ENCODE measurements at places on chromosomes 5 and 9.

DNA sequence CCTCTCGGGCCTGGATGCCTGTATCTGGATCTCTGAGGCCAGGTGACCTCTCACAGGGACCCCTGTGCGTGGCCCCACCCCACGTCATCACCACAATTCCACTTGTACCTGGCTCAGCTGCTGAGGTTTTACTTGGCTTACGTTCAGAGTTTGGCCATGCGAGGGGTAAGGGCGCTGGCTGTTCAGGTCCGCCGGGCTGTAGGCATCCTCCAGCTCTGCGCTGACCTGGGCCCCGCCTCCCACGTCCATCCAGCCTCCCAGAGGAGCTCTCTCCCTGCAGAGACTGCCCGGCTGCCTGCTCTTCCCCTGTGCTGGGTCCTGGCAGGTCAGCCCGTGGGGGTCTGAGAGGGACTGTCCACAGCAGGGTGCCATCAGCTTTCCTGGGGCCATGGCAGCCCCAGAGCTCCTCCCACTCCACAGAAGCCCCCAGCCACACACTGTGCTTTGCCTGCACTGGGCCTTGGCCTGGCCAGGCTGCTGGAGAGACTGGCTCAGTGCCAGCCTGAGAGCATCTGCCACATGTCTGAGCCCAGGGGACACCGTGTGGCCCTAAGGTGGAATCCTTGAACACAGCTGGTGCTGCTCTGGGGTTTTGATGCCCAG, 43.6 kb downstream of the SLC6A3 start:
- no peak for DNase-seq

DNA sequence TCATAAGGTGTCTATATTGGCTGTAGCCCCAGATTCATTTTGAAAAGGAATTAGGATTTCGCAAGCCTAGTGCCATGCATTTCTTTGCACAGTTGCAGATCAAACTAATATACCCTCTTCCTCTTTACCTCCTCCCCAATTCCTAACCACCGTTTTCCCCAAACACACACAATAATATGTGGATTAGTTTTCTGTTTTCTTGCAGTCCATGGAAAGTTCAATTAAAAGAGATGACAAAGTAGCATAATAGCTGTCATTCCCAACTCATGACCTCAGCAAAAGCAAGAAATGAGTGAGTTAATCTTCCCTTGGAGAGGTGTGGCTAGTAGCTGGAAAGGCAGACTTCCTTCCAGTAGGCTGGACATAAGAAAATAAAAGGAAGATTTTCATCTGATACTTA, 349.1 kb downstream of the TMEM232 start:
- DNase-seq: no peak

DNA sequence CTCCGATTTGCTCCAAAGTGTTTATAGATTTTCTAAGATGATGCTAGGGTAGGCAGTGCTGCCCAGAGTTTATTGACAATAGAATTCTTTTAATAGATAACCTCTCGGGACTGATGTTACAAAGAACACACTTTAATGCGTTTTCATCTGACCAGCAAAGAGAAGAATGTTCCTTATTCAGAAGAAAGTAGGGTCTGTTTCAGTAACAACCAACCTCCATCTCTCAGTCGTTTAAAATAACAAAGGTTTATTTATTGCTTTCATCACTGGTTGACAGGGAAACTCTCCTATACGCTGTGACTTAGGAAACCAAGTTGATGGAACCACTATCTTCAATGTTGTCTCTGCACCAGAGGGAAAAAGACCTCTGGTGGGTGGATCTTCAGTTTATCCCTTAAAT, 55.1 kb upstream of the PAPPA start:
- no peak for DNase-seq

DNA sequence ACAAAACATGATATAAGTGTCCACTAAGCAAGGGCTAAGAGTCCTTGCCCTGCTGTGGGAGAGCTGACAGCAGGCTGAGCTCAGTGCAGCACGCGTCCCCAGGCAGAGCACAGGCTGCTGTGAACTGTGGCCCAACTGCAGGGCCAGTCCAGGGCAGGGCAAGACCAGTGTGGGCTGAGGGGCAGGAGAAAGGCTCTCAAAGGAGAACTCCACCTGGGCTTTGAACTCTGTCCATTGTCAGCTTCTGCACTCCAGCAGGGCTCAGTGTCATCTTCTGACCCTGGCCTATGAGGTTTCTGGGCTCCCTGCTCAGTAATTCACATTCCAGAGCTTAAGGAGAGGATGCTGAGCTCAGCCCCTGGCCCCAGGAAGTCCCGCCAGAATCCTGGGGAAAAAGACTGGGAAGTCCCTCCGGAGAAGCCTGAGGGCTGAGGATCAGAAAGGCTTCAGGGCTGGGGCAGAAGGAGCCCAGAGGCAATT, 37.4 kb downstream of the LHFPL2 start:
- DNase-seq: no peak

GRCh38 chr5:41508696-41509398, 1.6 kb downstream of the PLCXD3 start:
- no peak for DNase-seq

DNA sequence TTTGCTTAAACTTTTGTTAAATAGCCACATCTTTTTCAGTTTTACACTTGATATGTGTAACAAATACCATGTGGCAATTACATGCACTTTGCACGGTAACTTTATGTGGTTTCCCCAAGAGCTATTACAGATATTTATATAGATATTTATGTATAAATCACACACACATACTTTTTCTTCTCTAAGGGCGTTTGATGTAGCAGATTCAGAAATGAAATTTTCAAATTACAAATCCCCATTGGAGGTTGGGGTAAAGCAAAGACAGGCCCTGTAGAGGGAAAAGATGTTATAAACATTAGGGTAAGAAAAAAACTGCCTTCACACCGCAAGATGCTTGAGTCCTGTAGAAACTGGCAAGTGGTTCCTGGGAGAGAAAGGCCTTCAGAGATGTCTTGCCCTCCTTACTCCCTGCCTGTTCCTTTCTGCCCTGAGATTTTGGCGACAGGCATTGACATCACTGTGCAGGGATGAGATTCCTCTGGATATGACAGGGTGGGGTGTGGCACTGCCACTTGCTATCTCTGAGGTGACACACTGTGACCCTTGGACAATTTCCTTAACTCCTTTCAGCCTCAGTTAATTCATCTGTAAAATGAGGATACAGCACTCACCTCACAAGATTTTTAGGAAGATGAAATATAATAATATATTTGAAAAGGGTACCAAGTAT, 177.9 kb upstream of the TUT7 start:
- DNase-seq: no peak

DNA sequence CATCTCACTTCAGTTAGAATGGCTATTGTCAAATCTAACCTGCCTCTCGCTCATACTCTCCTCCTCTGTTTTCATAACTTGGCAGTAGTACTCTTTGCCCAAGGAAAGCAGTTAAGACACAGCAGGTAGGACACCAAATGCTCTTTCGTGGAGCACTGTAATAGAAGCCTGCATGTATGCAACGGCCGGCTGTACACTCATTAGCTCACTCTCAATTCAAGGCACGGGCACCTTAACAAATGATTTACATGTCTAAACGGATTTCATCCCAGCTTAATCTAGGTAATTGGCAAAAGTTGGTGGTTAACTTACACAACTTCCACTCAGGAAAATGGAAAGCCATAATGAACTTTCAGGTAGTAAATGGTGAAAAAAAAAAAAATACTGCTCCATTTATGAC, 14.9 kb downstream of the DEPDC1B start:
- no peak for DNase-seq

DNA sequence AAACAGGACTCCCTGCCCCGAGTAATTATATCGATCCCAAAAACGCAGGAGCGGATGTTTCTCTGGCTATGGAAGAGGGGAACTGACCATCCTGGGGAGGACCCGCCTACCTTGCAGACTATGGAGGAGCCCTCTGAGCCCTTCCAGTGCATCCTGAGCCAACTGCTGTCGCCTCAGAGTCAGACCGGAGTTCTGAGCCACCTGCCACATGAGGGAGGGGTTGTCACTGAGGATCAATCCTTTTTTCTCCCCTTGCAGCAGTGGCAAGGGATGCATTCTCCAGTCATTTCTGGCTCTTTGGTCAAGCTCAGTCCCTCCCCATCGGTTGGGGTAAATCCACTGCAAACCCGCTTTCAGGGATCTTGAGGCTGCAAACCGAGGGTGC, 709 bp downstream of the FANCG start:
- DNase-seq: peak; percentile 45

DNA sequence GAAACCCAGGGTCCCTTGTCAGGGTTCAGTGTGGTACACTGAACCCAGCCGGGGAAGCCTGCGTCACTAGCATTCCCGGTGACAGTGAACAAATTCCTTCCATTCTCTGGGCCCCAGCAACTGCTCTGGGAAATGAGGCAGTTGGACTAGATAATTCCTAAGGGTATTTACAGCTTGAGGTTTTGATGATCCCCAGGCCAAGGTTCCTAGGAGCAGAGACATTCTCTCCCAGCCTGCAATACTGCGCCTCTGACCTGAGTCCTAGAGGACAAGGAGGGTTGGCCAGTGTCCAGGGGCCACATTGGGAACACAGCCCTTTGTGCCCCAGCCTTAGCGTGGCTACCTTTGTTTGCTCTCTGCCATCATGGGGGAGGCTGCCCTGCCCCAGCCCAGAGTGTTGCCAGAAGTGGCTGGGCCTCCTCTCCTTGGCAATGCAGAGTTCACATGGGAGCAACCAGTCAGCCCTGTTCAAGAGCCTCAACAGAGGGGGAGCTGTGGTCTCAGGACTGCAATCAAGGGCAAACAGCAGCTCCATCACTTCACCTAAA, 178.2 kb downstream of the SEC61B start:
- no peak for DNase-seq

GRCh38 chr5:116394186-116394867, 180.3 kb downstream of the SEMA6A start:
- no peak for DNase-seq

- DNase-seq: no peak
Observed at GRCh38 chr9:135301271-135302263, 178.0 kb upstream of the PPP1R26 start.

- no peak for DNase-seq
Observed at GRCh38 chr5:60503771-60504170, 196.2 kb downstream of the DEPDC1B start.

DNA sequence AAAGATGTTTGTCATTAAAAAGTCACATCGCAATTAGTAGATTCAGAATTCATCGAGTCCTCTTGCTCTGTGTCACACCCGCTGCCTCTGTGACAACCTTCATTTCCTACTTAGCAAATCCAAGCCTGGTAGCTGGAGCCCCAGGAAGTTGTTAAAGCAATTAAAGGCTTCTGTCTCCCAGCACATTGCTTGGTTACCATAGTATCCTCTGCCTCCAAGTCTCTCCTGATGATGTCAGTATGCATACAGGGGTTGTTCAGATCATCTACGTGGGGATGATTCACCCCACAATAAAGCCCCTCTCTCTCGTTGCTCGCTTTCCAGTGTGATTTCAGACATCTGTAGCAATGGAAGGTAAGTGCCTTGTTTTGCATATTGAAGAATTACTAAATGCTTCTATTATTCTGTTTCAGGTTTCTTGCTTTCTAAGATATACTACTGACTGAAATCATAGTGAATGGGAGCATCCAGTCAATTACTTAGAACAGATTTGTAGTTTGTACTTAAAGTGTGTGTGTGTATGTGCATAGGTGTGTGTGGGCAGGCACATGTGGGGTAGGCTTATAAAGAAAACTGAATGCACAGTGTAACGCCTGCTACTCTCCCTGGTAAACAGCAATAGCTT, 52.9 kb downstream of the PAM start:
- DNase-seq: peak; percentile 54

DNA sequence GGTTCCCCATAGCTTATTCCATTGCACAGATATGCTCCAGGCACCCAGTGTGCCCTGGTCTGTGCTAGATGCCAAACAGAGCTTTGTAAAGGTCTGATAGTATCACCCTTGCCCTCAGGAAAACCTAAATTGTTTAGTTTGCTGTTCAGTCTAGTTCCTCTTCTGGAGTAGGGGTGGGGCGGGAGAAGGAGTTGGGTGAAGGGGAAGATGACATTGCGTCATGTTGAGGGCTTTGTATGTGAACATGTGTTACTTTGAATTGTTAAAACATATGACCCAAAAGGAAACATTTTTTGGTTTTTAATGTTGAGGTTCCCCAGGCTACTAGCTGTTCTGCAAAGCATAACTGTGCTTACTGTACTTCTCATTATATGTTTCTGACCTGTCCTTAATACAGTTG, 40.6 kb downstream of the HACD4 start:
- DNase-seq: no peak

DNA sequence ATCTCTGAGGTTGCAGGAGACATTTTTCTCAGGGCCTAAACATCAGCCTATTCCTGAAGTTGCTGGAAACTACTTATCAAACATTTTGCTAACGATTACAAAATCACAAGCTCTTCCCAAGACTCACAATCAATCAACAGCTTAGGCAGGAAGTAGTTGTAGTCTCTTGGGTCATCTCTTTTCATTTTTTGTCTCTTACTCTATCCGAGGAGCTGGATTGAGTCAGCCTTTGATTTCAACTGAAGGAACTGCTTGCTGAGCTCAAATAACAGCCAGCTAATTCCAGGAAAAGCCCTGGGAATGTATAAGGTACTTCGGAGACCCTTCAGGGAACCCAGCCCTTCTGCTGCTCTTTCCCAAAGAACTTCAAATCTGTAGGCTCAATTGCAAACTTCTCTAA, 398.9 kb downstream of the PLK2 start:
- no peak for DNase-seq

DNA sequence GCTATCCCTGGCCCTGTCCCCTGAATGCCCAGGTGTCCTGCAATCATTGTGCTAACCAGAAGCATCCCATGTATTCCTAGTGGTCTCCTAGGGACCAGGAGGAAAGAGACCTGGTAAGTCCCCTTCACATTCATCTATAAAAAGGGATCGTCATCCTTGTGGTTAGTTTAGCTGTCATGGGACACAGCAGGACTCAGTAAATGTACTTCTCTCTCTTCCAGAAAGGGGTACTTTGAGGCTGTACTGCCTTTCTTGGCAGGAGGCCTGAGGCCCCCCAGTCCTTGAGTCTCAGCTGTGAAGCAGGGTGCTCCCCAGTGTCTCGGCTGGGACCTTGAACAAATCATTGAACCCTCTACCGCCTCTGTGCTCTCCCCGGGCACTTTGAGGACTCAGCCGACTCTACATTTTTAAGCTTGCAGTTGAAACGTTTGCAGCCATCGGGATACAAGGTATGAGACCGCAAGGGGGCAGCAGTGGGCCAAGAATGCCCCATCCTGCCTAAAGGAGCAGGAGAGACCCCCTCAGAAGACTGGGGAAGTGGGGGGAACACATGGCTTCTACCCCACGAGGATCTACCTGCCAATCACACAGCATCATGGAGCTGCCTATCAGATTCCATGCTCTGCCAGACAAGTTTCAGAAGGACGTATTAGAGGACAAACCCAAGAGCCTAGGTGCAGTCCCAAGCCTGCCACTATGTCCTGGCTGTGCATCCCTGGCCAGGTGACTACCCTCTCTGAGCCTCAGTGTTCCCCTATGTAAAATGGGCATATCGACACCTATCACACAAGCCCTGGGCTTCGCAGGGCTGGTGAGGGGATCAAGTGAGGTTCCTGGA, 2.4 kb upstream of the PHYKPL start:
- peak; percentile 80 for DNase-seq

DNA sequence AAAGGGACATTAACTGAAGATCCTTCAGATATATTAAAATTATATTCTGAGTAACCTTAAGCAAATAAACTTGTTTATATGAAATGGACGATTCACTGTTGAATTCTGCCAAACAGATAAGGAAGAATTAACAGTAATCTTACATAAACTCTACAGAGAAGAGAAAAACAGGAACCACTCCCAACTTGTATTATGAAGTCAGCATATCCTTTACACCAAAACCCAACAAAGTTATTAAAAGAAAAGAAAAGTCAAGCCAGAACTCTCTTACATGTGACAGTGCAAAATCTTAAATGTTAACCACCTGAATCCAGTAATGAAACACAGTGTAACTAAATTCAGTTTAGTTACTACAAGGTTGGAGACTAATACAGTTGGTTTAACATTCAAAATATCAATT, 185.8 kb downstream of the DEPDC1B start:
- DNase-seq: no peak

GRCh38 chr9:93365427-93366118, 85.9 kb upstream of the FAM120A start:
- DNase-seq: no peak

Data from D341Med (cell line).